ENCODE measurements at places on chromosomes 2 and 18. TPM values are rescaled to one million over a fixed set of nuclear protein-coding genes. Genes with fewer than 3 reads are reported as not detected.

Gene SMYD1
- not detected for total RNA-seq

DNA sequence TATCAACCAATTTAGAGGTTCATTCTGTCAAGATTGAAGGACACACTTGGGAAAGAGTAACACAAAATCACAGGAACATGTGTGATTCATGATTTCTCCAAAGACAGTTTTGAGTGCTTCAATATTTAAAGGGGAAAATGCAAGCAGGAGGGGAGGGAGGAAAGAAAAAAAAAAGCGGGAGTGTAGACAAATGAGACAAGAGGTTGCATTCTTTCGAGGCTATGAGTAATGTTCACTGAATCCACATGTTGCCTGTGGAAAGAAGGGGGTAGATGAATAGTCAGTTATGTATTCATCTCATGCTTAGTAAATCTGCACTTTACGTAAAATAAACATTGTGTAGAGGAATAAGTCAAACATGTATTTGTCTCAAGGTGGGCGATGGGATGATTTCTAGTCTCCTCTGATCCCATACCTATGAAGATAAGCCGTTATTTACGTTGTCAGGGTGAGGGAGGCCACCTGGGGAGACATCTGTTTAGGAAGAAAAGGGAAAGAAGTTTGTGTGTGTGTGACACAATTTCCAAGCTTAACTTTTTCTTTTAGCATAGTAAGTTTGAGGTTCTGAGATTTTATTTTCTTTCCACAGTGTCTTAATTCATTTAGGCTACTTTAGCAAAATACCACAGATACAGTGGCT lies 211.0 kb upstream of the ZC3H15 start:
- no peak for DNase-seq

DNA sequence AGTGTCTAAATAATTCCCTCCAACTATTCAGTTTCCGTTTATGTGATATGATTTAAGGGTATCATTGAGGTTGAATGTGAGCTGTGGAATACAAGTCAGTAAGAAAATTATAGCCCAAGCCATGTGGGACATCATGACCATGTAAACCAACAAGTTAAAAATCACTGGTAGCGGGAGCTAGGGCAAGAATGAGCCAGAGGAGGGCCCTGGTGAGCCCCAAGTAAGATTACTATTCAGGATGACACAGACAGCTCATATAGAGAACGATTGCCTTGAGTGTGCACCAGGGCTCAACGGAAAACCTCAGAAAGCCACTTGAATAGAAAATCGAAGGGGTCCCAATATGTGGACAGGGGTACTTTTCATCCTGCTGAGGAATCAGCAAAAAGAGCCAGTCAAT lies 87.8 kb upstream of the RBMS1 start:
- no peak for DNase-seq

- no peak for DNase-seq
Measured at GRCh38 chr2:228853151-228853550, 417.9 kb downstream of the PID1 start.

Gene MYO3B
- total RNA-seq, result not detected

GRCh38 chr2:149733936-149734685 lies 146.5 kb upstream of the MMADHC start:
- peak; percentile 79 for DNase-seq

DNA sequence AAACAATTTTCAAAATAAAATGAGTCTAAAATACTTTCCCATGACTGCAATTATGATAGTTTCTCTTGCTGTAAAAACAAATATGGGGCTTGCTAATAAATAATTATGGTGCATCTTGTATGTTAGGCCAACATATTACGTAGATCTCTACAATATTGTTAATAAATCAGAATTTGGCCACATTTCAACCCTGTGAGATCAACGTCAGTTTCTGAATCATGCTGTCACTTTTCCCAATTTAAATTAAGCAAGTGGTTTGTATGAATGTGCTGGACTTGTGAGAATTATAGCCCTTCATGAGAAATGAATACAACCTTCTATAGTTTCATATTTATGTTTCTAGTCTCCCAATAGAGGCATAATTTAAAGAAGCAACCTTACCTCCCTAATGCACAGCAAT lies 808.9 kb downstream of the SUCLG1 start:
- no peak for DNase-seq

Gene SCYGR4
- total RNA-seq, result not detected

- DNase-seq, result no peak
Measured at GRCh38 chr2:178512484-178512883, 32.2 kb downstream of the PLEKHA3 start.

Gene CFAP53
- total RNA-seq, result 0.14 TPM

GRCh38 chr2:99404797-99405669 lies 67.8 kb downstream of the EIF5B start:
- no peak for DNase-seq

Gene RSAD2
- total RNA-seq, result 1.2 TPM

Gene MEIS1
- total RNA-seq, result 1.3 TPM

DNA sequence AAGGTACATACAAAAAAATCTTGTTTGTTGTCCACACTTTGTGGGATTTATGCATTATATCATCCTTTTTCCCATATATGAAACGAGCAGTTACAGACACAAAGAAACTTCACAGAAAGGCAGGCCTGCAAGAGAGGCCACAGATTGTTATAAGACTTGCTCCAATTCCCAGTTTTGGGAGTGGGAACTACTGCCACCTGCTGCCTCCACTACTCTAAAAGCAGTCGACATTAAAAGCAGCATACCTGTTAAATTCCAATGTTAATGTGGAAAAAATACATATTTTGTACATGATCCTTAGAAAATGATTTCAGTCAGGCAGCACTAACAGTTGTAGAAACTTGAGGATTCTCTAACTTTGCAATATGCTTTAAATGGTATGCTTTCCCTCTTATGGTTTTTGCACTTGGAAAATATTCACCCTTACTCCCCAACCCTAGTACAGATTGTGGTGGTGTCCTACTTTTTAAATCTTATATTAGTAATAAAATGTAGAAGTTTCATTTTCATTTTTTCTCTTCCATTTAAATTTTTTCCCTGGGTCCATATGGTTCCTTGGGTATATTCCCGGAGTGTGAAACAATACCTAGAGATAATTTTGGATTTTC lies 37.9 kb downstream of the SLC38A11 start:
- DNase-seq, result peak; percentile 72

DNA sequence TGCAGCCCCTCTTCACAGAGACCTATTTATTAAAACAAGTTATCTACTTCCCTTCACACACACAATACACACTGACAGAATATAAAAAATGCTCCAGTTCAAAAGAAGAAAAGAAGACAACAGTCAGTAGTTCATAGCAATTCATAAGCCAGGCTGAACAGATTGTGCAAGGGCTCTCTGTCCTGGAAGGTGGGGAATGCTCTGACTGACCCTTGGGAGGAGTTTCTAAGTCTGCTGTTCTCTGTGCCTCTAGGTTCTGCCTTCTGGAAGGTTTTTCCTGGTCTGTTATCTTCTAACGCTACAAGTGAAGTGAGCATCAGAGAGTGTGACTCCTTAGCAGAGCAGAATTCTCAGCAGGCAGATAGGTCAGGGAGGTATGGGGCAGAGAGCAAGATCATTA lies 35.7 kb downstream of the SP3 start:
- DNase-seq, result no peak

GRCh38 chr2:69097891-69098655 lies 85.1 kb downstream of the ANTXR1 start:
- no peak for DNase-seq

Gene IL18R1
- total RNA-seq, result 1.4 TPM

Gene ZNF396
- 0.51 TPM for total RNA-seq

DNA sequence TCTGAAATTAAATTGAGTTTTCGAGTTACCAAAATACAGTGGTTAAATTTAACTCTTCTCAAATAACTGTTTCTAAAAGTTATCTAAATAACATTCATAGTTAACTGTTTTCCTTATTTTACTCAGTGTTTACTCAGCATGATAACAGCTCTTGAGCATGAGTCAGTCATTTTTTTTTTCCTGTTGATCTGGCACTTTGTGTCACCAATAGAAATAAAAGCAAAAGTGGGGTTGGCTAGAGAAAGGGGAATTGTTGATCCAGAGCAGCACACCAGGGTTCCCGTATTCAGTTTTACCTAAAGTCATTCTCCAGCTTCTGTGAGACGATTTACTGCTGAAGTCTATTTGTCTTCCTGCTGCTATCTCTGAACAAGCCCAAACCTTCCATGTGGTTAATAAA lies 851.6 kb downstream of the DCC start:
- DNase-seq, result no peak

Gene WIPF1
- total RNA-seq, result 14.1 TPM

Gene GREB1L
- 10.1 TPM for total RNA-seq

DNA sequence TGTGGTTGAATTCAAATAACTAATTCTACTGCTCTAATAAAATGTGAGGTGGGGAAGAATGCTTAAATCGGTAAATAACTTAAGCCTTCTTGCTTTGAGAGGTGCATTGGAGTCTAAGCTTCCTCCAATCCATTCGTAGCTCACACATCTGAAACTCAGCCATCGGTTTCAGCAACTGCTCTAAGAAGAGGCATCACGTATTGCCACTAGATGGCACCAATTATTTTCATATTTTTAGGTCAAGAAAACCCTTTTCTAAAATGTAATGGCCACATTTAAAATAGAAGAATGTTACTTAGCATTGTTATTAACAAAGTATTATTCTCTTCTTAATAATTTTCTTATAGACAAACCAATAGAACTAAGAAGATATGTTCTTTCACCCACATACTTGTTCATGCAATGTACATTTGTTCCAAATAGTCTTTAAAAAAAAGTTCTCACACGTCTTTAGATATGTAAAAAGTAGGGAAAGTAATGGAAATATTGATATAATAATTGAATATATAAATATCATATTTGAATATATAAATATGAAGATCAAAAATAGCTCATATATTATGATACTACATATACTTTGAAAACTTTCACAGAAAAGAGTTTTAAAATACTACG lies 229.8 kb downstream of the CCDC178 start:
- peak; percentile 62 for DNase-seq

Gene ACTR1B
- total RNA-seq, result 81.2 TPM

DNA sequence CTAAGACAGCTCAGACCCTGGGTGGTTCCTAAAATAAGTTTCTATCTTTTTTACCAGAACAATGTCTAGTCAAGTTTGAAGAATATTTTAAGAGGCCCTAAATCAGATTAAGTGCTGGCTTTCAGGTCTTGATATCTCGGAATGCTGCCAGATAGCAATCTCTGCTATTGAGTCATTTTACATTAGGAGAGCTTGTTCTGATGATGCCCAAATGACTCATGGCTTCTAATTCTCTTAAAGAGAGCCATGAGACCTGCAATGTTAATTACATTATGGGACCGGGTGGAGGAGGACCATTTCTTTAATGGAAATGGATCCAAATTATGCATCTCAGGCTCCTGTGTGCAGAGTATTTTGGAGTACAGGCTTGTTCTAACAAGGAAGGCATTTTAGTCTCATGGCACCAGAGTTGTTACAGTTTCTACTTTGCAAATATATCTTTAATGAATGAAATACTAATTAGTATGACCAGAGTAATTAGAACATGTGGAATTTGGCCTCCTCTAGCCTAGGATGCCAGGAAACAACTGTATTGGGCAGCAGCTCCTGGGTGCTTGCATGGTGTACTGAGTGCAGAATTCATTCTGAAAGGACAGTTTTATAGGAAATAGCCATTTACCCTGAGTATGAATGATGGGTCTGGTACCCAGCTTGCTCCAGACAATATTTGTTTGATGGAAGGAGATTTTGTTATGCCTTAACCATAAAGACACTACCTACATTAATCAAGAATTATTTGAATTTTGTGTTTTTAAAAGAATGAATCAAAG lies 94.0 kb upstream of the SULT1C3 start:
- no peak for DNase-seq

- no peak for DNase-seq
Measured at GRCh38 chr2:142936629-142937028, 59.2 kb downstream of the KYNU start.

- DNase-seq, result no peak
Measured at GRCh38 chr2:122596598-122596997, 841.1 kb downstream of the TSN start.

Gene EFEMP1
- total RNA-seq, result 12,229 TPM

DNA sequence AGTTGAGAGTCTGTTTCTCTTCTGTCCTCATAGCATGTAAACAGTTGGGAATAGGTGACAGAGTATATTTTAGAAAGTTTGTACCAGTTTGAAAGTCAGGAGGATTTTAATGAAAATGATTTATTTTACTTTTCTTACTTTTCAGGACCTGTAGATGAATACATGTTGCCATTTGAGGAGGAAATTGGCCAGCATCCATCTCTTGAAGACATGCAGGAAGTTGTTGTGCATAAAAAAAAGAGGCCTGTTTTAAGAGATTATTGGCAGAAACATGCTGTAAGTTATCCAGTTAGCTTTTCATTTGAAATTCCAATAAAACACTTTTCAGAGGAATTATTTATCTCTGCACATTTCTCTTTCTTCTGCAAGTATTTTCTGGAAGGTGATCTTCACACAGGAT lies 81.1 kb downstream of the ACVR2A start:
- peak; percentile 66 for DNase-seq

GRCh38 chr2:138382672-138383071 lies 118.9 kb upstream of the SPOPL start:
- no peak for DNase-seq

Gene OST4
- 569 TPM for total RNA-seq

DNA sequence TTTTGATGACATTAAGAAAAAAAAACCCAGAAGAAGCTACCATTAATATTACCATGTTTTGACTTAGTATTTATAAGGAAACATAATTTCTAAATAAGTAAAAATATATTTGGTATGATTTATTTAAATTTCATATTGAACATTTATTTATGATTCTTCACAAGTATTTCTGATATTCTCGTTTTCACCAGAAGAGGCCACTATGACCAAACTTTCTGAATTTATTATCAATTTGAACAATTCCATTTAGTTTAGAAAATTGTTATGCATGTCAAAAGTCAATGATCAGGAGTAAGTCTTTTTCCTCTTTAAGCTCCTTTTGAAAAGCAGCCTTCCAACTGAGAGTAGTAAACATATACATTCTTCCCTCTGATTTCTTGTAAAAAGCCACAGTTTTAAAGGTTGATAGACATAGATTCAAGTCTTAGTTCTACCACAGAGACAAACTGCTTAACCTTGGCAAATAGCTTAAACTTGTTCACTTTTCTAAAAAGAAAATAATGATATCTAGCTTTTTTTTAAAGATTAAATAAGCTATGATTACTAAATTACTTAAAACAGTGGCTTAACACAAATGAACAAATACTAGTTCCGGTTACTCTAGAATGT lies 329.9 kb downstream of the TRIB2 start:
- DNase-seq, result peak; percentile 46

DNA sequence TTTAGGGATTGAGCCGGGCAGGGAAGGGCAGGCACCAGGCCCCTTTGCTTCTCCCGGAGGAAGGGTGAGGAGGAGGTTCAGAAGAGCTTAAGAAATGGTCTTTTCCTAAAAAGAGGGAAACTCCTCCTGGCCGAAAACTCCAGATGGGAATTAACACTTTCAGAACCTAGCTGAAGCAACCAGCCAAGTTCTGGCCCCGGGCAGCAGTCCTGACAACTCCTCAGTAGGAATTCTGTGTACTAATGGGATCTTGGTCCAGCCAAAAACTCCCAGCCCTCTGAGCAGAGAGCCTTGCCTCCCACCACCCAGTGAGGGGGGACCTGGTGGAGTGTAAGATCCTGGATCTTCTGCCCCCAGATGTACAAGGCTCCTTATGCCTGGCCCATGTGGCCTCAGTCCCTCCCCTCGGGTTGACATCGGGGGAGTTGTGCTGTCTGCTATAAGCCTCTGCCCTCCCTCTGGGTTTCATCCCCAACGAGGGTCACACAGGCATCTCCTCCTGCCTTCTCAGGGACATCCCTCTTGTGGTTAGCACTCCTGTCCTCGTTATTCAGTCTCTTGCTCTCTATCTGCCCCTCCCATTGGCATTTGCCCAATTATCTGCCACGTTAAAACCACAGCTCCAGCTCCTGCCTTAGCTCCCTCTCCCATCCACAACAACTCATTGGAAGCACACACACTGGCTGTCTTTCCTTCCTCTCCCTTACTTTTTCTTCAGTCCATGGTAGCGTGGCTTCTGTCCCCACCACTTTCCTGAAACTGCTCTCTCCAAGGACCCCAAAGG lies 184.6 kb downstream of the CYP26B1 start:
- DNase-seq, result no peak

Measured in dermis blood vessel endothelial cell (primary cell).